ENCODE measurements at places on chromosomes 16 and 17.

DNA sequence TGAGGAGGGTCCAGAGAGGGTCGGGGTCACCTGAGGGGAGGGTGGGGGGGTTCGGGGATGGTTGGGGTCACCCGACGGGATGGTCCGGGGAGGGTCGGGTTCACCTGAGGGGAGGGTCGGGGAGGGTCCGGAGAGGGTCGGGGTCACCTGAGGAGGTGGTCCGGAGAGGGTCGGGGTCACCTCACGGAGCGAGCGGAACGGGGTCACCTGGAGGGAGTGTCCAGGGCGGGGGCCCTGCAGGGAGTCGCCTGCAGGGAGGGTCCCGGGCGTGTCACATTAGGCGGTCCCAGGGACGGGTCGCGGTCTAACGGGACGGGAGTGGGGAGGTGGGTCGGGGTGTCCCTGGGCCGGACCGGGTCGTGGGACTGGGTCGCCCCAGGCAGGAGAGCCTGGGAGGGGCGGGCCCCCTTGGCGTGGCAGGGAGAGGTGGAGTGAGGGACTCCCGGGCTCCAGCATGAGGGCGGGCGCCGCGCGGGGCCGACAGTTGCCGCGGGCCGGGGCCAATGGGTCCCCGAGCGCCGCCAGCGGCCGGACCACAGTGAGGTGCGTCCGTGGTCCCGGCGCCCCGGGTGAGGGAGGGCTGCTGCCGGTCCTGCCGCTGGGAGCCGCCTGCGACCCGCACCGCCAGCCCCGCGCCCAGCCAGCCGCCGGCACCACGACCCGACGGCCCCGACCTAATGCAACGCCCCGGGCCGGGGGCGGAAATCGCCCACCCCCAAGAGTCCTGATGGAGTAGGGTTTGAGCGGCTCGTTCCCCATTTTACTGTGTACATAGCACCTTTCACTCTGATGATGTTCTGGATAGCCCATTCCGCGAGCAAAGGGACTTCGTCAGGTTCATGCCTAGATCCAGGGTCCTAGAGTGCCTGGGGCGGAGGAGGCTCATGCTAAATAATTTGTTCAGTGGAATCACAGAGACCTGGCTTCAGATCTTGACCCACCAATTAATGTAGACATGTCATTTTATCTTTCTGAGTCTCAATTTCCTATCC is 1.2 kb upstream of the ABCA3 start:
- no peak for DNase-seq

GRCh38 chr16:79261481-79261940 is 339.0 kb downstream of the MAF start:
- DNase-seq: no peak

GRCh38 chr16:52398491-52398960 is 148.4 kb downstream of the TOX3 start:
- no peak for DNase-seq

DNA sequence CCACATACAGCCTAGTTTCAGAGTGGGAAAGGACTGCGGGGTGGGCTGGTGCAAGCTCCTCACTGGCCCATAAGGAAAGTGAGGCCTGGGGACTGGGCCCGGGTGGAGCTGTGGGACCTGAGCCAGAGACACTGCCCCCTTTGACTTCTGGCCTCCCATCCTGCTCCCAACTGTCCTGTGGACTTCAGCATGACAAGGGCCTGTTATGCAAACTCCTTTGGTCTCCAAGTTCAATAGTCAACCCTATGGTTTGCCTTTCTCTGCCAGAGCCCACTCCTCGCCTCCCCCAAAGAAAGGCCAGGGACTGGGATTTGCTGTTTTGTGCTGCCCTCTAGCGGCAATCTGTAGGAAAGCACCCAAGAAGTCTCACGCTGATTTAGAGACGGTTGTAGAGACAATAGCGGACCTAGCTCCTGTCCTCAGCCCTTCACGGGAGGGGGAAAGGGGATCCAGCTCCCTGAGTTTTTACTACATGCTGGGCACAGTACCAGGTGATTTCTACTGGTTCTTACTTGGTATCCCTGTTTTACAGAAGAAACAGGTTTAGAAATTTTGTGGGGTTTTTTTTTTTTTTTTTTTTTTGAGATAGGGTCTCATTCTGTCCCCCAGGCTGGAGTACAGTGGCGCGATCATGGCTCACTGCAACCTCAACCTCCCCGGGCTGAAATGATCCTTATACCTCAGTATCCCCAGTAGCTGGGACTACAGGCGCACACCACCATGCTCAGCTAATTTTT is 1.2 kb upstream of the TLCD3B start:
- peak; percentile 37 for DNase-seq

- no peak for DNase-seq
Measured at GRCh38 chr16:56923481-56924091, 8.4 kb upstream of the HERPUD1 start.

DNA sequence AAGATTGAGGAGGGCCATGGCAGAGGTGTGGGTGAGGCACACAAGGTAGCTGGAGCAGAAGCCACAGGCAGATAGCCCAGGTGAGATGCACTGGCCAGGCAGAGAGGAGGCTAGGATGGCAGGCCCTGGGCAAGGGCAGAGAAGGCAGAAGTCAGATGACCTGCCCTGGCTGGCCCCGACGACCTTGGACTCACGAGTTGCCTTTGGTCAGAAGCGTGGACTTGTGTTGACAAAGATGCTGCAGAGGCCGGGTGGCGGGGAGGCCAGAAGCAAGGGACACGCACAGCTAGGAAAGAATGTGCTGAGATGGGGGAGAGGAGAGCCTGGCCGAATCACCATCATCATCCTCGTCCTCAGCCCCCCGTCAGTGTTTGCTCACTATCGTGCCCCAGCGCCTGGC is 123.7 kb downstream of the RBFOX3 start:
- no peak for DNase-seq

- no peak for DNase-seq
Measured at GRCh38 chr16:12124742-12125141, 148.2 kb downstream of the SNX29 start.

GRCh38 chr16:79250502-79251098 is 349.9 kb downstream of the MAF start:
- no peak for DNase-seq

GRCh38 chr17:21082001-21082436 is 39.2 kb upstream of the USP22 start:
- no peak for DNase-seq

DNA sequence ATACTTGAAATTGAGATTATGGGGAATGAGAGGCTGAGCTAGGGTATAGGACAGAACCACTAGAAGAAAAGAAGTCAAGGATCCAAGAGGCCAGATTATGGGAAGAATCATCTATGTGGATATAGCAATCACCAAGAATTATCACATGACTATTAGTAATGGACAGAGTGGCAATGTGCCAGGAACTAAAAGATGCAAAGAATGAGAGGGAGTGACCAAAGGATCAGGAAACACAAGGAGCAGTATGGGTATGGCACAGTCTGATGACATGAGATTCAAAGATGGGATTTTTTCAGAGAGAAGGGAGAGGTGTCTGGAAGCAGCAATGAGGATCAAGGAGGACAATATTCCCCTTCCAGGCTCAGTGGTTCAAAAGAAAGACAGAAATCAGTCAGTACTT is 212.2 kb downstream of the AATF start:
- no peak for DNase-seq

DNA sequence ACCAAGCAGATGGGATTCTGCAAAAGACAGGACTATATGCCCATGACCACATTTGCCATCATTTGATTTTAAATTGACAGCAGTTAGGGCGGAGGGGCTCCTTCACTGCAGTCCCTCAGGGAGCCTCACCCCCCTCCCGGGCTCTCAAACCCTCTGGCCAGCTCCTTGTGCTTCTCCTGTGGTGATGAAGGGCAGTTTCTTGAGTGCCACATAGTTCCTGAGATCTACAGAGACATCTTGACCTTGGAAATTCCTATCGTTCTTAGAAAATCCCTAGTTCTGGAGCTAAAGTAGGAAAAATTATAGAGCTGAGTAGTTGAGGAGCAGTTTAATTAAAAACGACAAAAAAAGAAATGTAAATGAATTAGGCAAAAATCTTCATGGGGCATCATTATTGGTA is 231.5 kb downstream of the CCDC182 start:
- no peak for DNase-seq

- DNase-seq: no peak
Measured at GRCh38 chr16:67967958-67968399, 458 bp downstream of the SLC12A4 start.

DNA sequence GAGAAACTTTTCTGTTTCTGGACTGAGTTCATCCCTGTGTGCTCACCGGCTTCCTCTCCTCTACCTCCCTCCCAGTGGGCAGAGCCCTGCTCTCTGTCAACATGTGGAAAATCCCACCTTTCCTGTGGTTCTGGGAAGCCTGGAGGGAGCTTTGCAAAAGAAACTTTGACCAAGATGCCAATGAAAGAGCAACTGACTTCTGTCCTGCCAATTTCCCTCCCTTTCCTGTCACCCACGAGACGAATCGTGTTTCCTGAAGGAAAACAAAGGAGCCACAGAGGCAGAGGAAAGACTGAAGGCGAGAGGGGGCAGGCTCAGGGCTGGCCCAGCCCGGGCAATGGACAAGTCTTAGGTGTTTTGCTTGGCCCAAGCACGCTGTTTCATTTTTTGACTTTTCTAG is 82.8 kb downstream of the PLCG2 start:
- DNase-seq: no peak

DNA sequence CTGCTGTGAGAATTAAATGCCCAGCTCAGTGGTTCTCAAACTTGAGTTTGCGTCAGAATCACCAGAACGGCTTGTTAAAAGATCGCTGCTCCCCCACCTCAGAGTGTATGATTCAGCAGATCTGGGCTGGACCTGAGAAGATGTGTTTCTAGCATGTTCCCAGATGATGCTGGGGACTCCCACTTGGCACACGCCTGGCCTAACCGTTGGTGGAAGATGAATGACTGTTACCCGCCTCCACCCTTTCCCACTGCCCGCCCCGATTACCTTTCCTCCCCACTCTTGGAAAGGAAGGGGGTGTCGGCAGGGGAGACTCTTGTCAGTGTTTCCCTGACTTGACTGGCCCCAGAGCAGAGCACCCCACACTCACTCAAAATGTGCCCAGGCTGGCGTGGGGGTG is 29.3 kb upstream of the ABCC3 start:
- DNase-seq: no peak

DNA sequence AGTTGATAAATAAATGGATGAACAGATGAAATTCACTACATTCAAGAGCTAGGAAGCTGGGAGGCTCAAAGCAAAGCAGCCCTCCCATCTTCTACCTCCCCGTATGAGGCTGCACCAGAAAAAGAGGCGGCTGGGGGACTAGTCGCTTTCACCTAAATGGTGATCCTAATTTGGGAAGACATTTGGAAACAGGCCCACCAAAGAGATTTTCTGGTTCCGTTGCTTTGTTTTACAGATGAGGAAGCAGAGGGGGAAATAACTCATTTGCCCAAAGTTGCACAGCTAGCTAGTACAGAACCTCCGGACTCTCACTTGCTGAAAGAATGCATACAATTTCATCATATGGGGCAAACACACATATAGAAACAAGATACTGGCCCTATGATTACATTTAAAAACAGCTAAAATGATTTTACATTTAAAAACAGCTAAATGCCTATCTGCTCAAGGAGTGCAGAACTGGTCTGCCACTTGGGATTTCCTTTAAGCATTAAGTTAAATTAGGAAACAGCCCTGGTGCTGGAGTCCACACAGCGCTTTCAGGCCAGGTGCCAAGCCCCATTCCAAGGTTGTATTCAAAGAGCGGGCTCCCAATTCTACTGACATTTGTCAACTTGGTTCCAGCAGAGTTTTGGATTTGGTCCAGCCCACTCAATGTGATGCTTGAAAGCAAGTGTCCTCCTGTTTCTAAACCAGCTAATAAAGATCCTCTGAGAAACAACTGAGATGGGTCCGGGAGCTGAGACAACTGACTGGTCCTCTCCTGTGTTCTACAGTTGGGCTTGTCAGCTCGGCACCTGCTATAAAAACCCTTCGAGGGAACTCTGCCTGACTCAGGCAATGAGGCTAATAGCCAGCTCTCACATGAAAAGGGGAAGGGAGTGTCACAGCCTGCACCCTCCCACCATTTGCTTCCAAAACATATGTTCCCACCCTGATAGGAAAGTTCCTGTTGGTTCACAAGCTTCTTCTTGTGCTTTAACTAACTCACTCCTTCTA is 11.7 kb downstream of the ERN1 start:
- no peak for DNase-seq

DNA sequence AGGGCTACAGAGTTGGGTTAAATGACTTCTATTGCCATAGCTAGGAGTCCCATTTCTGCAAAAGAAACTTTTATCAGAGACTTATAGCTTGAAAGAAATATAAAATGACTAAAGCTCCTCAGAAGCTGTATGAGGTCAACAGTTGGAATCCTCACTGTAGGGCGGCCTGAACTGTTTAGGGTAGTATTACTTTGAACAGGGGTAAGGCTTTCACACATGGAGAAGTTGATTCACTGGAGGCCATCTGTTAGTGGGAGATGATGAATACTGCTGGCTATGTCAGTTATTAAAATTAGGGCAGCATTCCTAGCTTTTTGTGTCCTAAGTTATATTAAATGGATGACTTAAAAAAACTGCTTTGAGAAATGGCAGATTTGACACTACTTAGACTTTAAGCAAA is 6.0 kb downstream of the TTC19 start:
- no peak for DNase-seq

GRCh38 chr17:22467720-22468119 is 775.4 kb downstream of the KCNJ18 start:
- DNase-seq: no peak

DNA sequence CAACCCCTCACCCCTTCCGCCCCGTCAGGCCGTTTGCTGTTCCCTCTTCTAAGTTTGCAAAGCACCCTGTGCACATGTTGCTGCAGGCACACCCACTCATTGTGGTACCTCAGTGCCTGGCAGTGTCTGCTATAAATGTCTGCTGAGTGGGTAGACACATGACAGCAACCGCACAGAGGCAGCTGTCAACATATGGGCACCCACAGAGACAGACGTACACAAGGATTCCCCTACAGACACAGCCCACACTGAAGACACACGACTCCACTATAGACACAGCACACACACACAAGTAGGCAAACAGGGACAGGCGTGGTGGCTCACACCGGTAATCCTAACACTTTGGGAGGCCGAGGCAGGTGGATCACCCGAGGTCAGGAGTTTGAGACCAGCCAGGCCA is 17.8 kb upstream of the CRK start:
- DNase-seq: no peak

GRCh38 chr17:60641126-60641525 is 36.5 kb upstream of the BCAS3 start:
- no peak for DNase-seq

DNA sequence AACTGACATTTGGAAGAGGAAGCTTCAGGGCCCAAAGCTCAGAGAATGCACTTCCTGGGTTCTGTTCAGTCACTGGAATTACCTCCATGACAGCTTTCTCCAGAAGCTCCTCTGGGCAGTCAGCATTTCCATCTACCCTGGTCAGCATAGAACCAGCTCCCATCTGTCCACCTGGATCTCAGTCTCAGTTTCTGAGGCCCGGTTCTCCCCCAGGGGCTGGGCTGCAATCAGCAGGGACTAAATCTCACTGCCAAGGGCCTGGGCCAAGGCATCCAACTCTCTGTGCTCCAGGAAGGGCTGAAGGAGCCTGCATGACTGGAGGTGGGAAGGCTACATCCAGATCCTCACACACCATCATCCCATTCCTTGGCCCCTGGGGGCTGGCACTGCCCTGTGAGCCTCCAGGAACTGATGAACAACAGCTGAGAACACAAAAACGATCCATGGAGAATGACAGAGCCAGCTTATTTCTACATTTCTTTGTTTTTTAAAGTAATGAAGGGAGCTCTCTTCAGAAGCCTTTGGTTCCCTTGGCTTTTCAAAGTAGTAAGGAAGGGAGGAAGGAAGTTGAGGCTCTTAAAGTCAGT is 66.3 kb upstream of the MRTFB start:
- DNase-seq: no peak

GRCh38 chr16:1325673-1326371 is 7.6 kb upstream of the BAIAP3 start:
- no peak for DNase-seq

- DNase-seq: no peak
Measured at GRCh38 chr17:37750768-37751475, 6.1 kb upstream of the HNF1B start.

Measured in stimulated activated CD4-positive, alpha-beta T cell treated with anti-CD3 and anti-CD28 coated beads, TNF-alpha, amount 100 ng/mL, for 1 hour (primary cell).